ENCODE measurements at places on chromosomes 1 and 21.

DNA sequence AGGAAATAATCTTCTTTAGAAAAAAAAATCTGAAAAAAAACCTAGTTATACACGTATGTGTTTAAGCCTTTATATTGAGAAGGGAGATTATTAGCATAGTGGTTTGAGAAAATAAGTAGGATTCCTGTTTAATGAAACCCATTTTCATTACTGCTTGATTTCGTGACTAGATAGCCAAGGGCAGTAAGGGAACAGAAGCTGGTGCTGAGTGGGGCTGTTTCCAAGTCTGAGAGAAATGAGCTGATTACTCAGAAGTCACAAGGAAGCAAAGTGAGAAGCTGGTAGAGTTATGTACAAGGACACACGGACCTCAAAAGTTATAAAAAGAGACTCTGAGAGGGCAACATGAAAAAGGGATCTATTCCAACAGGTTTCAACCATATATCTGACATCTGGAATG is 256.5 kb downstream of the TTLL7 start:
- no peak for DNase-seq

- no peak for DNase-seq
These were observed 65.2 kb downstream of the LRRC8C start for GRCh38 chr1:89698020-89698560.

GRCh38 chr1:56627019-56627635 is 18.0 kb upstream of the PRKAA2 start:
- DNase-seq = no peak

DNA sequence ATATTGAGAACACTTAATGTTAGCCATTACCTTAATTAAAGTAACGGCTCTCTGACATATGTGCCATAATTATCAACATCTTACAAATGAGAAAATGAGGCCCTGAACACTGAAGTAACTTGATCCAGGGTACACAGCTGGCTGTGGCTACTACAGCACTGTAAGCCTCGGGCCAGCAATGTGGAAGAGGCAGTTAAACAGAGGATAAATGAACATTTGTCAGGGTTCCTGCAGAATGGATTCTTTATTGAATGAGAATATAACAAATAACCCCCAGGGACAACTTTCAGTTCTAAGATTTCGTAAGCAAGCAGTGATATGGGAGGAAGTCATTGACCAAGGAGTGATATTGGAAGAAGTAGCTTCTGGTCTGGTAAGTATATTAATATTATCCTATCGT is 70.5 kb upstream of the SCYL3 start:
- no peak for DNase-seq

- DNase-seq = no peak
These were observed 627.4 kb upstream of the NR5A2 start for GRCh38 chr1:199399996-199400724.

GRCh38 chr21:34912022-34912945 is 136.8 kb downstream of the RUNX1 start:
- no peak for DNase-seq

GRCh38 chr1:209749205-209749604 is 6.6 kb upstream of the TRAF3IP3 start:
- DNase-seq = no peak

GRCh38 chr1:109787211-109787844 is 23.6 kb upstream of the EPS8L3 start:
- DNase-seq = peak; percentile 32

DNA sequence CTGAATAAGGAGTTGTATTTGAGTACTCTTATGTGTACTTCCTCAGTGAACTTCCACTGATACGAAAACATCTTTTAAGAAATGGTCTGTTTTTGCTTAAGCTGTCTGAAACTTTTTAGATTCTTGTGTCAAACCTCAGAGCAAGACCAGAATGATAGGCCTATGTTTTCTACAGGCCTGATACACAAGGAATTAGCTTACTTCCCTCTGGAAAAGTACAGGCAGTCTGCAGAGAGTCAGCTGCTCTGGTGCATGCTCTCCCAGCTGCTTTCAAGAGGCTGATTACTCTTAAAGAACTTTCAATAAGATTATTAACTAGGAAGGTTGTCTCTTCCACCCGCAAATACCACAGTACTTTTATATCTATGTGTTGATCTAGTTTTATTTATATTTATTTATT is 9.5 kb downstream of the SNX27 start:
- no peak for DNase-seq

Data from endodermal cell (in vitro differentiated cells).